Fibroblast of the aortic adventitia (primary cell): ENCODE measurements at places on chromosomes 12 and 14. TPM values are rescaled to one million over a fixed set of nuclear protein-coding genes. Genes with fewer than 3 reads are reported as not detected.

SLC38A4 gene
- 1.6 and 4.6 TPM in 2 replicates for total RNA-seq

CLEC4D gene
- not detected in 2 replicates for total RNA-seq

IL22 gene
- total RNA-seq, result not detected in 2 replicates

SRGAP1 gene
- 11.9 and 25.8 TPM in 2 replicates for total RNA-seq

LALBA gene
- total RNA-seq, result not detected in 2 replicates

SMARCD1 gene
- total RNA-seq, result 33.4 and 49.0 TPM in 2 replicates

KIF21A gene
- 10.8 and 10.9 TPM in 2 replicates for total RNA-seq

THAP2 gene
- total RNA-seq, result 3.8 and 4.9 TPM in 2 replicates

ASIC1 gene
- 4.9 and 5.2 TPM in 2 replicates for total RNA-seq
